ENCODE measurements at places on chromosomes 4 and X.

DNA sequence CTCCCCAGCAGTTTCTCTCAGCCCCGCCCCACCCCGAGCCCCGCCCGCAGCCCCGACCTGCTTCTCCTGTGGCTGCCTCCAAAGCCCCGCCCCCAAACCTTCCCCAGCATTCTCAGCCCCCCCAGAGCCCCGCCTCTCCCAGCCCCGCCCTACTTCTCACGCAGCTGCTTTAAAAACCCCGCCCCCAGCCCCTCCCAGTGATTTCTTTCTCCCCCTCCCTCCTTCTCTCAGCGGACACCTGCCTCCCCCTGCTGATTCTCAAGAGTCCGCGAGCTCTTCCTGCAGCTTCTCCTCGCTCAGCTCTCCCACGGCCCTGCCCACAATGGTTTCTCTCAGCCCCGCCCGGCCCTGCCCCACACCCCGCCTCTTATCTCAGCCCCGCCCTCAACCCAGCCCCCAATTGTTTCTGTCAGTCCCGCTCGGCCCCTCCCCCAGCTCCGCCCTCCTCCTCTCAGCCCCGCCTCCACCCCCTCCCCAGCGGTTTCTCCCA, 636 bp upstream of the EOLA1 start:
- peak; percentile 78 for DNase-seq

DNA sequence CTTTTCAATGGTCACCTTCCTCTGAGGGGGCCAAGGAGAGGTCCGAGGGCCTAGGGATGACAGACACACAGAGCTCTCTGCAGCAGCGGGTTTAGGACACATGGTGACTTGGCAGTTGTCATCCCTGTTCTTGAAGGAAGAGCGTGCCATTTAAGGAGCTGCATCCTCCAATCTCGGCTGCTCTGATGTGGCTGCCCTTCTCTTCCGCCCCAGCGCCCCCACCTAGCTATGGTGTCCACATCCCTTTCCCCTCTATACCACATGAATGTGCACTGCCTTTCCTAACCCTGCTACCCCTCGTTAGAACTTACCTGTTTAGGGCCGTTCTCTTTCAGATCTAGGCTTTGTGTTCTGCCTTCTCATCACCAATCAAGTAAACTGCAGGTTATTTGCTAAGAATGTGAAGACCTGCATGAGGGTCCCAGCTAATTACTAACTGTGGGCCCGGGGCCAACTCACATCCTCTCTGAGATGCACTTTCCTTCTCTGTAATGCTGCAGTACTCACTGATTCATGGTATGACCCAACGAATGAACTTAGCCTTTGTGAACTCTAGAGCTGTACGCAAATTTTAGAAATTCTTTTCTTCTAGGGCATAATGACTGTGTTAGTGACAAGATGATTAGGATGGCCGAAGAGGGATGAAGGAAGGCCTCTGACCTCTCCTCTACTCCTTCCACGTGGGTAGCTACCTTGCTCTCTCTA, 38.2 kb downstream of the CHST7 start:
- DNase-seq = peak; percentile 20

- DNase-seq = no peak
Observed at GRCh38 chrX:104432321-104432720, 133.7 kb upstream of the IL1RAPL2 start.

GRCh38 chrX:111543212-111543741, 31.8 kb downstream of the SERTM2 start:
- no peak for DNase-seq

- no peak for DNase-seq
Observed at GRCh38 chrX:118726887-118727685, at the start of gene IL13RA1. Gene IL13RA1, plus strand, starts transcription at chrX:118727606. Its CDS starts 33 bp downstream, at chrX:118727639.

DNA sequence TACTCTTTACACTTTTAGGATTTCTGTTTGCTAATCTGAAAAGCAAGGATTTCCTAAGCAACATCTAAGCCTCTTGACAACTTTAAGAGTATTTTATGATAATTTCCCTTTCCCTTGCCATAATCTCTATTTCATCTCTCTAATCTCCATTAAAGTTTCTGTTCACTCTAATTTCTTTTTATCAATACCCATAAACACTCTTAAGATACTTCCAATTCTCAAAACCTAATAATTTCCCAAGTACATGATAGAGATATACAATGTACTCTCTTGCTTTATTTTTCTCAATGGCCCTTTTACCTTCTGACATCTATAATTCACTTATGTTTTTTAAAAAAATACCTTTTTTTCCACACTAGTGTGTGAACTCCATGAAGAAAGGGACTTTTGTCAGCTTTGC, 26.8 kb downstream of the DAPP1 start:
- no peak for DNase-seq

DNA sequence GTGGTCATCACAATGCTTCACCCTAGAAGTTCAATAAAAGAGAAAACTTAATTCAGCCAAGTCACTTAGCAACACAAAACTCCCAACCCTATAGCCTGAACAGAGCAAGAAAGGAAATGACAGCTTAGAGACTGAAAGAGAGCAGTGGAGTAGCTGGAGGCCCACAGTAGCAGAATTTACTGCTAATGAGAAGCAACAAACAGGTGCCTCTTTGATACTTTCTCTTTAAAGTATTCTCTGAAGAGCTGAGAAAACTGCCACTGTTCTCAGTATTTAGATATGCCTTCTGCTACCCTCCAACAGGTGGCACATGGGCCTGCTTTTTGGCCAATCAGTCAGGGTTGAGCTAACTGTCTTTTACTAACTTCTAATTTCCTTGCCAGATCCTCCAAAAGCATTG, 240.0 kb downstream of the GPC3 start:
- DNase-seq = no peak

- no peak for DNase-seq
Observed at GRCh38 chrX:38108364-38108763, 102.0 kb downstream of the SYTL5 start.

DNA sequence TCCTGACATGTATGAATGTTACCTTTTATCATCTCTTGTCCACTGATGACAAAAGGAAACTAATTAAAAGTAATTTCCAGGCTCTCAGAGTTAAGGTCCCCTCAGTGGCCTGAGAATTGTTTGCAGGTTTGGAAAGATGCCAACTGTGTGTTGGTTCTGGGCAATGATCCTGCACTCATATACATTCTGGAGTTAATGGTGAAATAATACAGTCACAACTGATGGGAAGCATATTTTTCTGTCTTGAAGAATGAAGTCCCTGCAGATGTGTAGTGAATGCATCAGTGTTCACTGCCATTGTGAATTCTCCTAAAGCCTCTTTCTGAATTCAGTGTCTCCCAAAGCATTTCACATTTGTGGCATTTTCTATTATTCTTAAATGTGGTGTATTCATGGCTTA, 238.1 kb upstream of the PPP1R2C start:
- no peak for DNase-seq

DNA sequence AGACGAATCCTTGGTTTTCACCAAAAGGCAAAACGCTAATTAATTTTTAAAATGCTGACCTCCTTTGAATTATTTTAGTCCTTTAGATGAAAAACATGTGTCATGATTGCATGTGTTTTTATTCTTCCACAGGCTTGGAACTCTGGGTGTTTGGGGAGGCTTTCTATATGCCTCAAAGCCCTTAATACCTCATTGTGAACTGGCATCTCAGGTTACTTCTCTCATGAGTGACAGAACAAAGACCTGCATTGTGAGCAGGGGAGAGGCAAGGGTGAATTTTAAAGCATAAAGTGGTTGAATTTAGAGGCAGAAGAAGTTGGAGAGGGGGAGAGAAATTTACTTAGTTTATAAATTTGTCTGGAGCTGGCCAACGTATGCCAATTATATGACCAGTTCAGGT, 119.5 kb downstream of the ARSF start:
- DNase-seq = no peak
